NCI-H187 treated with DMSO at 0.1 percent for 48 hours (cell line): ENCODE measurements at places on chromosomes 4 and X.

GRCh38 chrX:47078129-47079043 is at the start of gene RGN:
TSS of gene RGN (plus strand) at chrX:47078443. CDS start at chrX:47081145, 2,702 bp downstream.
- no peak for DNase-seq

GRCh38 chr4:138242834-138243156 is 646 bp upstream of the SLC7A11 start:
- no peak for DNase-seq

DNA sequence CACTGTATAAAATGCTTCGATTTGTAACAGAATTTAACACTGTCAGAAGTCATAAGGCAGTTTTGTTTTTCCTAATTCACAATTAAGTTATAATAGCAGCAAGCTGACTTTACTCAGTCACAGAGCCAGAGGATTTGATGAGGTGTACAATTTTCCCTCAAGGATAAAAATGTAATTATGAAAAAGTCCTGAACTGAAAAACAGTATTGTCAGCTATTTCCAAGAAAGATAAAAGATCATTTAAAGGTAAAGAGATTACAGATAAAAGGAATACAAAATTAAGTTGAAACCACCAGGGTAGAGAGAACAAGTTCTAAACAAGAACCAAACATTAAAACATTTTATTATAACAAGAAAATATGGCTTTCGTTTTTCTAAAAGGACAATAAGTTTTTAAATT is 86.8 kb upstream of the ZFP42 start:
- no peak for DNase-seq

DNA sequence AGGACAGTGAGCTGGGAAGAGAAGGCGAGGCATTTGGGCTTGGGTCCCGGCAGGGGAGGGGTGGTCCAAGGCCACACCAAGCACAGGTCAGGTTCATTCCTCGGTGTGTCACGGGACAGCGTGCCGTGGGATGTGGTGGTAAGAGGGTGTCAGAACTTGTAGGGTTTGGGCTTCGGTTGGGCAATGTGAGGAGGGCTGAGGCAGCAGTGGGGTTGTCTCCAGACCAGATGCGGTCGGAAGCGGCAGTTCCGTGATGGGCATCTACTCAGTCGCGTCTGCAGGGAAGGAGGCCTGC is 22.1 kb downstream of the ADRA2C start:
- no peak for DNase-seq

DNA sequence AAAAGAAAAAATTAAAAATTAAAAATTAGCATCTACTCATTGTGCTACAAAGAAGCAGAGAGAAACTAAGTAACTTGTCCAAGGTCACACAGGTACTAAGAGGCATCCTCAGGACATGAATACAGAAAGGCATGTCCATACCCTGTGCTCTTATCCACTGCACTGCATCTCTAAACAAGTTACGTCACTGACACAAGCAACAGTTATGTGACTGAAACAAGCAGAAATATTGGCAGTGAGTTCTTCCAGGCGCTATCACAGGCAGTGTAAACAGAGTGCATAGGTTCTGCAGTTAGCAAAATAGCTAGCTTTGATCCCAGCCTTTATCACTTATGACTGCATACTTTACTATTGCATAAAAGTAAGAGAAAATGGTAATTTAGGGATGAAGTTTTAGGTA is 7.9 kb downstream of the VEGFC start:
- no peak for DNase-seq

GRCh38 chrX:125765347-125765746 is 400.7 kb downstream of the DCAF12L2 start:
- no peak for DNase-seq

GRCh38 chr4:65624651-65625050 is 45.6 kb downstream of the EPHA5 start:
- no peak for DNase-seq

GRCh38 chr4:2288051-2288541 is 26.2 kb upstream of the MXD4 start:
- DNase-seq = no peak
